Left hindlimb (tissue), 1 donor: ENCODE measurements at places on chromosomes 16 and 17.

DNA sequence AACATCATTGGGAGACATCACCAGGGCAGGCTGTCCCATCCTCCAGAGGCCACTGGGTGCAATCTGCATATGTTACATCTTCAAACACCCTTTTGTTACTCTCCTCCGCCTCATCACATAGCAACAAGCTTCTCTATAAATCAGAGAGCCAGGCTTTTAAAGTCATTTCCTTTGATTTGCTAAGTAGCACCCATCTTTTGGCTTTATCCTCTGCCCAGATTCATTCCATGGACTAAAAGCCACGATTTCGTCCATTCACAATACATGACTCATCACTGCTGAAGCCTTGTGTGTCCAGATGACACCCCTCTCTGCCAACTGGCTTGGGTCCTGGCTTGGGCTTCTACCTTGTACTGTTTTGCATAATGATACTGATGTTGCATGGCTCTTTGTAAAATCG, 2.0 kb upstream of the KRT38 start:
- no peak for DNase-seq

DNA sequence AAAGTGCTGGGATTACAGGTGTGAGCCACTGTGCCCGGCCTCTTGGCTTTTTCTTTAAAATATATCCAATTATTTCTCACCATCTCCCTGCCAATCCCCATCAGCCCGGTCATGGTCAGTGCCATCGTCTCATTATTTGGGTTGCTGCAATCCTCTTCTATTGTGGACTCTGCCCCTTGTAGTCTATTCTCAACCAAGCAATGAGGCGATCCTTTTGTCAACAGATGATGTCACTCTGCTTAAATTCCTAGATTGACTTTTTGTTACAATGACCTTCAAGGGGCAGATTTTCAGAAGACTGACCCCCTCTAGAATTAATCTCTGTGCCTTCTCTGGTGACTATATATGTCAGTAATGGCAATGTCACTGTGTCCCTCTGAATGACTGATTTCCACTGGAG, 384.7 kb downstream of the UTP18 start:
- DNase-seq, result no peak

GRCh38 chr17:15947271-15947670, 2.3 kb downstream of the ADORA2B start:
- DNase-seq, result no peak

GRCh38 chr16:17304491-17305119, 166.2 kb downstream of the XYLT1 start:
- DNase-seq, result no peak

- DNase-seq, result no peak
Measured at GRCh38 chr17:16945136-16945482, 26.8 kb downstream of the TNFRSF13B start.

DNA sequence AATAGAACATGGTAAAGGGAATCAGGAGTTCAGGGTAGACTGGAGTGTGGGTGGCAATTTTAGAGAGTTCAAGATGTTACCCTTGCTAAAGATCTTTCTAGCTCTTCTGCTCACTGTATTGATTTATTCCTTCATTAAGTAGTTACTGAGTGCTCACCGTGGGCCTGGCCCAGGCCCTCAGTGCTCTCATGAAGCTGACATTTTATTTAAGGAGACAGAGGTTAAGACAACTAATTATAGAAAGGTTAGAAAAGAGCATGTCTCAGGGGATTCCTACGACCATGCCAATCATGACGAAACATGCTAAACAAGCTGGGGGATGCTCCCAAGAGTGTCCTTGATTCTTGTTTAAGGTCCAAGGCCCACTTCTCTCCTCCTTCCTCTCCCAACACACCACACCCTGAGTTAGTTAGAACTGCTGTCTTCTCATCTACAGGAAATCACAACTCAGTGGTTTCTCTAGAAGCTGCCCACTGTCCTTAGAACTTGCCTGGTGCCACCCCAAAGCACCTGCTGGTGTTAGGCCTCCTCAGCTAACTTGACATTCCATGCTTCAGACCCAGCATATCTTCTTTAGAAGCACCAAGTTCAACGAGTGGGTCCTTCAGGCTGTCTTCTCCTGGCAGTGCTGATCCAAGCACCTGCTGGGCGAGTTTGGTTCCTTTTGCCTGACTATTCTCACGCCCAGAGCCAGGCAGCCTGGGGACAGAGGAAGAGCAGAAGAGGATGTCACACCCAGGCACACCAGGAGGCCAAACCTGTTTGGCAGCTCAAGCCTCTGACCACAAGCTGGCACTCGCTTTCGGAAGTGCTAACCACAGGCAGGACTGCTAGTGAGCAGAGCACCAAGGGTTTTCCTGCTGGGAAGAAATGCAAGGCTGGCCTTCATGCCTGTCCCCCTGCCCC, 79.0 kb downstream of the GAS7 start:
- DNase-seq, result no peak

- no peak for DNase-seq
Measured at GRCh38 chr17:78745407-78746088, 36.5 kb downstream of the CYTH1 start.

GRCh38 chr16:7289299-7289698, 43.3 kb upstream of the RBFOX1 start:
- DNase-seq, result no peak

GRCh38 chr17:65029605-65030336, 26.8 kb downstream of the GNA13 start:
- DNase-seq, result no peak

GRCh38 chr16:84672276-84673202, 24.2 kb downstream of the KLHL36 start:
- no peak for DNase-seq

DNA sequence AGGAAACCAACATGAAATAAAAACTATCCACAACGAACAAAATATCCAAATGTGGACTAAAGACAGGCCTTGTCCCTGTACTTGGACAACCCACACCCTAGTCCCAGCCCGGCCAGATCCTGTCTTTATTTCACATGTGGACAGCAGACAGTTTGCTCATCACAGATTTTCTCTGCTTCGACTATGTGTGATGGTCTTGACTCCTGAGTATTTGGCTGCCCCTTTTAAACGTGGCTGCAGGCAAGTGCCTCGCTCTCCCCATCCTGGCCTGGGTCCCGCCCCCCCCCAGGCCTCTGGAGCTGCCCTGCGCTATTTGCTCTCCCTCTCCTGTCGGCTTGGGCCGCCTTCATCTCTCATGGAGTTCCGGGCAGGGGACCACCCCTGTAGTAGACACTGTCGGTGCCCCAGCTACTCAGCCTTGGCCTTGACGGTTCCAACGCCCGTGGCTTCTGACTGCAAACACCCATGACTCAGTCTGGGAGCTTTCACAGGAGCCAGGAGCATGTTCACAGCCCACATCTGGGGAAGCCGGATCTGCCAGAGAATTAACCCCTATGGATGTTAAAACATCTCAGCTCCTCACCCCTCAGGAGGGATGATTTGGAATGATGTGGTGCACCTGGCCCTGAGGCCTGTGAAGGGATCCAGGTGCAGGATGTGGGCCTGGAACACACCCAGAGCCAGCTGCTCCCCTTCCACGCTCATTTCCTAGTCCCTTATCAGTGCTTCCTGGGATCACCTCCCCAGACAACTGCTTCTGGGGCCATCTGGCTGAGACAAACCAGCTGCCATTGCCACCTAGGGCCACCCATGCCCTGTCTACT, 229.7 kb upstream of the RPL38 start:
- DNase-seq, result peak; percentile 54

GRCh38 chr16:68351991-68352431, 41.2 kb downstream of the PRMT7 start:
- DNase-seq, result no peak

DNA sequence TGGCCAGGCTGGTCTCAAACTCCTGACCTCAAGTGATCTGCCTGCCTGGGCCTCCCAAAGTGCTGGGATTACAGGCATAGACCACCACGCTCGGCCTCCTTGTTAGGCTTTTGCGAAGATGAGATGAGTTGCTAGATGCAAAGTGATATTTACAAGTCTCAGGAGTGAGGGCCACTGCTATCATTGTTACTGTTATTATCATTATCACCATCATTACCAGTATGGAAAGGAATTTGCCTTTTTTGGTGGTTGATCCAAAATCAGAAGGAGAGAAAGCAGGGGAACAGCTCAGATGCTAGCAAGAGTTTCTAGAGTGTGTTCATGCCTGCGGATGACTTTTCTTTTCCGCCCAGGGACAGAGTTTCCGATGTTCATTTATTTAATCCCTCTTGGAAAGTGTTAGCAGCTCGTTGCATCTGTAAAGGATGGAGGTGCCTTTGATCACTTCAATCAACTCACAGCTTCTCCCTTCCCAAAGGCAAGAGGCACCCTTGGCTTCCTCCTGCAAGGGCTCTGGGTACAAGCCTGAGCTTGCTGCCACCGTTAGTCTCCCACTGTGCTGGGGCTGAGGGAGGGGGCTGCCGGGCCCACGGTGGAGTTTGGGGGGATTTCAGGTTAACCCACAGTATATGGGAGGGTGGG, 21.6 kb downstream of the ITPRIPL2 start:
- DNase-seq, result no peak

GRCh38 chr16:78805556-78805955, 706.1 kb downstream of the WWOX start:
- DNase-seq, result no peak

DNA sequence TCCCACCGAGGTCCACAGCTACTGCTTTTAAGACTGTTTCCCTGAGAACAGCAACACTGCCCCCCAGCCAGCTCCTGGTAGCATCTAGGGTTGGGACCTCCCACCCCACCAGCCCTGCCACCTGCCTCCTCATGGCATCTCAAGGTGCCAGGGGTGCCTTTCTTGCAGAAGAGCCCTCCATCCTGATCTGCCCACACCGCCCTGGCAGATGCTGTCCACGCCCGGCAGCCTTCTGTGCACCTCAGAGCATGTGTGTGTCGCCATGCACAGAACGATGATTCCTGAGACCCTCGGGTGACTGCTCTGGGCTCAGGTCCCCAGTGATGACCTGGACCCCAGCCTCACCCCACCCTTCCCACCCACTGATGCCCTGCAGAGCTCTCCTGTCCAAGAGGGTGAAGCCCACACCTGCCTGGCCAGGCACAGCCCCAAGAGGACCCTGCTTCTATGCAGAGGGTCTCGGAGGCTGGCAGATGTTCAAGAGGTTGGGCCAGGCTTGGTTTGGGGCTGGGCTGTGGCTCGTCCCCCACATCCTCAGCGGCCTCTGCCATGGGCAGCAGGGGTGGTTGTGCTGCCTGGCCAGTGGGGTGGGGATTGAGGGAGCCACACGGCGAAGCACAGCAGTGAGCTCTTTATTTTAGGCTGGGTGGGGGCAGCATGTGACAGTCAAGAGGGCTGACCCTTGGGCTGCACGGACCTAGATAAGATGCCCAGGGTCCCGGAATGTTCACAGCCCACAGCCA, 5.2 kb upstream of the SPATA2L start:
- DNase-seq, result no peak

GRCh38 chr16:87515475-87516330, 22.9 kb upstream of the ZCCHC14 start:
- DNase-seq, result no peak

DNA sequence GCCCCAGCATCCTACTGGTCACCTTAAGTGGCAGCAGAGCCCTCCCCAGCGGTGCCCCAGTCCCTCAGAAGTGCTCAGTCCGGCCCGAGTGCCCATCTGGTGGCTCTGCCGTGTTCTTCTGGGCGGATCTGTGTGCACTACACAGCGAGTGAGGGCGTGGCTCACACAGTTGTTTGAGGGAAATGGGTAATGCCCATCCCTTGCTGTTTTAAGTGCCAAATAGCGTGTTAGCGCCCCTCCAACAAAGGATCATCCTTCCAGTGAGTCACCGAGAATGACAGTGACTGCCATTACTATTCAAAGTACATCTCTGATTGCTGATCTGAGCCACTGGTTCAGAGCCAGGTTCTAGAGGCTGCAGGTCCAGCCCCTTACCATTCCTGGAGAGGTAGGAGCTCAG, 152.0 kb downstream of the LGALS9B start:
- DNase-seq, result no peak

- DNase-seq, result no peak
Measured at GRCh38 chr17:50916026-50916707, 50.0 kb upstream of the TOB1 start.

GRCh38 chr16:85153656-85154091, 41.4 kb upstream of the CIBAR2 start:
- DNase-seq, result no peak

DNA sequence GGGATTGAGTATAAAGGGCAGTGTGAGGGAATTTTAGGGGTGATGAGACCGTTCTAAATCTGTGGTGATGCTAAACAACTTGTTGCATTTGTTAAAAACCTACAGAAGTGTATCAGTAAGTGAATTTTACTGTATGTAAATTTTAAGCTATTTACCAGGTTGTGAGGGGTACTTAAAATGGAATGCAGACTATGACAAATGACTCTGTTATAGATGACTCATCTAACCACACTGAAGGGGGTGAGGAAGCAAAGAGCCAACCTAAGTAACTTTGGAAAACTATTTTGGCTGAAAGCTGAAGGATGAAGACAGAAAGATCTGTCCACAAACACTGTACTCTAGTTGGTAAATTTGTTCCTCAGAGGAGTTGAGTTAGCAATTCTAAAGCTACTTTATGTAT, 5.3 kb upstream of the MKS1 start:
- no peak for DNase-seq

DNA sequence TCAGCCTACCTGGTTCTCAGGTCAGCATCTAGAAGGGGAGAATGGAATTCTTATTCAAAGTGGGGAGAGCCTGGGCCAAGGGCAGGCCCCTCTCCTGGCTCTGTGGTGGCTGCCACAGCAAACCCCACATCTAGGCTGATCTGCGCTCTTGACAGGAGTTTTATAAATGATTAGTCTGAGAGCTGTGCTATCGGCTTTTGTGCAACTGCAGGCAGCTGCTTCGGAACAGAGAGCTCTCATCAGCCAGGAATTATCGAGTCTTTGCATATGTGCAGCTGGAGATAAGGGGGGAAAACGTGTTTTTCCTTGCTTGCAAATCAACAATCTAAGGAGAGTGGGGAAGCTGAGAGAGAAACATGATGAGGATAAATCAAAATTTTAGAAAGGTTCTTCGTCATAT, 91.7 kb downstream of the HS3ST3A1 start:
- DNase-seq, result no peak

DNA sequence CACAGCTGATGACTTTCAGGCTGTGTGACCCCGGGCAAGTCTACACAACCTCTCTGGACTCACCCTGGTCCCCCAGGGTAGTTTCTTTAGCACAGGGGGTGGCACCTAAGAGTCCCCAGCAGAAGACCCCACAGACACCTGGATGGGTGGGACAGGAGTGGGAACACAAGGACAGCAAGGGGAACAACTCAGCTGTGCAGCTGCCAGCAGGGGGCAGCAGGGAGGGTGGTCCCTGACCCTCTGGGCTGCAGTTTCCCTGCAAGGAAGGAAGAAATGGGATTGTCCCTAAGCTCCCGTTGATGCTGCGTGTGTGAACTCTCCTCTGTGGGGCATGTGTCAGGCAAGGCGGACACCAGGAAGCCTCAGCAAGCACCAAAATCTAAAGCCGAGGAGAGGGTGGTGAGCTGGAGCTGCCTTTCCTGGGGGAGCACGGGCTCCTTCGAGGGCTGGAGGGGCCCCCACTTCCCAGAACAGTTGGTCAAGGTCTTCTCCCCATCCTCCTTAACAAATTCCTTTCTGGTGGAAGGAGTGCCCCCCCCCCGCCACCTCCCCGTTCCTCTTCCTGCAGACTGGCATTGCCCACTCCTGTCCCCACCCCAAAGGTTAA, 24.1 kb upstream of the CDH5 start:
- DNase-seq, result peak; percentile 27
